Thyroid gland (tissue), 4 donors: ENCODE measurements at places on chromosomes 13 and 19.

GRCh38 chr13:62846302-62846701 lies 1430.7 kb upstream of the PCDH20 start:
- no peak for DNase-seq

- DNase-seq: peak; percentile 58
These were observed 12.6 kb upstream of the GARRE1 start for GRCh38 chr19:34241513-34242337.

DNA sequence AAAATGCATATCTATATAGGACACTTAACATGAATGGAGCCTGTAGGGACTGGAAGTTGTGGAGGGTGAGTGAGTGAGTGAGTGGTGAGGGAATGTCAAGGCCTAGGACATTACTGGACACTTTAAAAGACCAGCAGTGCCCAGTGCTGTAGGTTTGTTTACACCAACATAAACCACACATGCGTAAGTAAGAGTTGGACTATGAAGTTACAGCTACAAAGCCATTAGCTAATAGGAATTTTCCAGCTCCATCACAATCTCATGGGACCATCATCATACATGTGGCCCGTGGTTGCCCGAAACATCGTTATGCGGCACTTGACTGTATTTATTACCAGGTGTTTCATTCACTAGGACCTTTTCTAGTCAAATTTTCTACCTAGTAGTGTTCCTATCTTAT lies 49.2 kb downstream of the LATS2 start:
- DNase-seq: no peak

GRCh38 chr13:108230377-108230776 lies 12.2 kb downstream of the ABHD13 start:
- no peak for DNase-seq

DNA sequence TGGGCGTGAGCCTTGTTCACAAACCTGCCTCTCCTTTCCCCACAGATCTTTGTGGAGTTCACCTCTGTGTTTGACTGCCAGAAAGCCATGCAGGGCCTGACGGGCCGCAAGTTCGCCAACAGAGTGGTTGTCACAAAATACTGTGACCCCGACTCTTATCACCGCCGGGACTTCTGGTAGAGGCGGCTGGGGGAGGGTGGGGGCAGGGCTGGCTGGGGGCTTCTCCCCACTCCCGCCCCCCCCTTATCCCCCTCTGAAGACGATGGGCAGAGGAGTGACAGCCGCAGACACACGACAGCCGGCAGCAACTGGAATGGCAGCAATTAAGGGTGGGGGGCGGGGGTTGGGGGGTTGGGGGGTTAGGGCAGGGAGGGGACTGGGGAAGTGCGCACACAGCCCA lies 1.1 kb upstream of the EPN1 start:
- no peak for DNase-seq

GRCh38 chr19:16585808-16586476 lies 13.7 kb upstream of the SLC35E1 start:
- no peak for DNase-seq

GRCh38 chr19:9427941-9428340 lies 7.4 kb downstream of the ZNF266 start:
- DNase-seq: no peak

DNA sequence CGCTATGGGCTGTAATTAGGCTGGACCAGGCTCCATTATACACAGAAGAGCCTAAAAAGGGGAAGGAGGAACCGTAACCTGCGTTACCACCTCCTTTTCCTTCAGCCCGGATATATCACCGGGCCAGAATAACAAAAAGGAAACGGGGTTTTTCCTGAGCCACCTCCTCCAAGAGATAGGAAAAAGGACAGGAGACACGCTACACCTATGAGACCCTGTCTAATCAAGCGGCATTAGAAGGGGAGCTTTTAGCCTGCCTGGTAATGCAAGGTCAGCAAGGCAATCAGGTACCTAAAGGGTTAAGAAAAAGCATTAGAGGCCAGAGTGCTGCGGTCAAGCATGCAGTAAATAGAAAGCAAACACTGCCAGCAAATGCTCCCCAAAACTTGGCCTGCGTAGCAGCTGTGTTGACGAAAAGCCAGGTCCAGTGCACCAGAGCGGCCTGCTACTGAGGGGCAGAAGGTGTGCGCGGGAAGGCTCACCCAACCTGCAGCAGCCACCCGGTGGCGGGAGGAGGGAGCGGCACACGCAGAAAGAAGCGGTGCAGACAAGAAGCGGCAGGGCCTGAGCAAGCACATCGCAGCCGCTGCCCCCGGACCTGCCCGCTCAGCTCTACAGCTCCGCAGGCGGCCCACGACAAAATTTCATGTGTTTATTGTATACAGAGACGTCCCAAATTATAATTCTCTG lies 1466.1 kb downstream of the UQCRFS1 start:
- peak; percentile 21 for DNase-seq

DNA sequence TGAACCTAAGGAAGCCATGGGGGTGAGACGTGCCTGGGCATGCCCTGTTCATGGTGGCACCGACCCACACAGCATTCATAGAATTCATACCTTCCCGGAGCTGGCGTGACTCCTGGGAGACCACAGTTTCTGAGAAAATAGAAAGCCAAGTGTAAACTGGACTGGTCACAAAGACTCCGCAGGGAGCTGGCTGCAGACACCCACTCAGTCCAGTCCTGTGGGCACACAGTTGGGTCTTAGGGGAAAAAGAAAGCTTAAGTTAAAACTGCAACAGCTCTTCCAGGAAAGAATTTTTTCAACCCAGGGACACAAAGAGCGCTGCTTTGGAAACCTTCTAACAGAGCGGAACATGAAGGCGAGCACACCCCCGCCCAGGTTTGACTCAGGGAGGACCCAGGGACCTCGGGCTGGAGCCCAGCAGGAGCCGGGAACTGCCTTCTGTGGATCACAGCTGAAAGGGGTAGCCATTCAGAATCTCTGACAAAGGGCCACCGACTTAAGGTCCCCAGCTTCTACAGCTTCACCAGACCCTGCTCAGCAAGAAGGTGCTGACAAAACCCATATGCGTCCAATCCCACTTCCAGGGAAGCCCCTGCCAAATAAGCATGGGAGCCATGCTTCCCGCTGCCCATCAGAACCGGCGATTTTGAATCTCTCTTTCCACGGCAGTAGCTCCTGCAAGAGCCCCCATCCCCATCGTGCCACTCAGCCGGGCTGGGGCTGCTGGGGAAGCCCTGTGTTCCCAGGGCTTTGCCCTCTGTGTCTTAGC lies 183.7 kb downstream of the COL4A1 start:
- DNase-seq: no peak

GRCh38 chr19:1585243-1585580 lies 7.5 kb downstream of the MBD3 start:
- no peak for DNase-seq

- DNase-seq: no peak
These were observed 359.3 kb downstream of the EFNB2 start for GRCh38 chr13:106176117-106176516.

- no peak for DNase-seq
These were observed 322.7 kb downstream of the SUCLA2 start for GRCh38 chr13:47678201-47678968.

DNA sequence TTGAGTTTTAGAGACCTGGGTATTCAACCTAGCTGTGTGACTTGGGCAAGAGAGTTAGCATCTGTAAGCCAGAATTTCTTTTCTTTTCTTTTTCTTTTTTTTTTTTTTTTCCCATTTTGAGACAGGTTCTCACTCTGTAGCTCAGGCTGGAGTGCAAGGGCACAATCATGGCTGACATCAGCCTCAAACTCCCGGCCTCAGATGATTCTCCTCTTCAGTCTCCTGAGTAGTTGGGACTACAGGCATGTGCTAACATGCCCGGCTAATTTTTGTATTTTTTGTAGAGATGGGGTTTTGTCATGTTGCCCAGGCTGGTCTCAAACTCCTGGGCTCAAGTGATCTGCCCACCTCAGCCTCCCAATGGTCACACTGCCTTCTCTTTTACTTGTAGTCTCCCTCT lies 33.0 kb downstream of the ZMYM2 start:
- no peak for DNase-seq

GRCh38 chr13:48251611-48252081 lies 18.6 kb downstream of the ITM2B start:
- no peak for DNase-seq

DNA sequence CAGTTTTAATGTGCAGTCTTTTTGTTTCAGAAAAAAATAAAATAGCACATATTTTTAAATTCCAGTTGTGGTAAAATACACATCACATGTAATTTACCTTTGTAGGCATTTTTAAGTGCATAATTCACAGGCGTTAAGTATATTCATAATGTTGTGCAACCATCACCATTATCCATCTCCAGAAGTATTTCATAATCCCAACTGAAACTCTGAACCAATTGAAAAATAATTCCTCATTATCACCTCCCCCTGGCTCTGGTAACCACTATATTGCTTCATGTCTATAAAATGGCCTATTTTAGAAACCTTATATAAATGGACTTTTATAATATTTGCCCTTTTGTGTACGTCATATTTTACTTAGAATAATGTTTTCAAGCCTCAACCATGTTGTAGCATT lies 756.5 kb upstream of the KLHL1 start:
- DNase-seq: no peak

- peak; percentile 42 for DNase-seq
These were observed 6.0 kb downstream of the KANK2 start for GRCh38 chr19:11191273-11191755.

GRCh38 chr19:55529636-55530234 lies 7.2 kb downstream of the SBK2 start:
- DNase-seq: no peak

DNA sequence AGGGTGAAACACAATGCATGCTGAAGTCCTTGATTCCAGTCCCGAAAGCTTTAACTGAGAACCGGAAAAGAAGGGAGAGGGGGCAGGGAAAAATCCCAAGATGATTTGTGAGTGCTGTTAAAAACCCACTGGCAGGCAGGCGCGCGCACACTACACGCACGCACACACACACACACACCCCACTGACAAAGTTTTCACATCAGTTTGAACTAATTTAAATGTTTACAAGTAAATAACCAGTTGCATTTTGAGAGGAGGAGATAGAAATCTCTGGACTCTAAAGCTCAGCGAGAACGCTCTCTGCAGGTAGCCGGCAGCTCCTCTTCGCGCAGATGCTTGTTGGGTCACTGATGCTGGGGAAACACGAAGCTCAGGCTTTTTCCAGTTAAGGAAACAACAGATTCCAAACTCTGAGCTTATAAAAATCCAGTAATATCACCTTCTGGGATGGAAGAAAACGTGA lies 818 bp upstream of the SLITRK1 start:
- no peak for DNase-seq

DNA sequence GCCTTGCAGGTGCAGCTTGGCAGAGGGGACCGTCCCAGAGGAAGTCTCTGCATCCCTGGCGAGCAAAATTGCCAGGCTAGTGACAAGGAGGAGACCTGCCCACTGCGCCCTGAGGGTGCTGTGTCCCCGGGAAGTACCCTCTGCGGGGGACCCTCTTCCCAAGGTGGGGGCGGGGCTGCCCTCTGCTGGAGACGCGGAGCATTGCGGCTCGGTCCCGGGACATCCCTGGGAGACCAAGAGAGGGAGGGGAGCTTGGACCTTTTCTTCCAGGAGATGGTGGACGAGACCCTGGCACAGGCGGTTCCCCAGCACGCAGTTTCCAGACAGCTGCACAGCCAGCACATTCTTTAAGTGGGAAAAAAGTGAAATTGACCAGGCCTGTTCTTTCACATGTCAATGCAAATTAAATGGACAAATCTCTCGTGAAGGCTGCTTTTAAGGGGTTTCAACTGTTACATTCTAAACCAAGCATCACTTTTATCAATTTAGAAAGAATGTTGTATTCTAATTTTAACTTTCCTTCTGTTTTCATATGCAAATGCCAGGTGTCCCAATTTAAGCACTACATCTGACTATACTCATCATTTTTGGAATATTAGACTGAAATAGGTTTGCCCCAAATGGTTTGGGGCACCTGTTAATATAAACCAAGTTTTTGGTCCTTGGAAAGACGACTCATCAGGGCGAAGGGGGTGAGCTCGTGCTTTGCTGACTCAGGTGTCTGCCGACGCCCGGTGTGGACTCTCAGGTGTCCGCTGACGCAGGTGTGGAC lies 60.7 kb downstream of the MCF2L start:
- peak; percentile 32 for DNase-seq

- DNase-seq: peak; percentile 8
These were observed 13.9 kb downstream of the FCHO1 start for GRCh38 chr19:17765069-17765618.

DNA sequence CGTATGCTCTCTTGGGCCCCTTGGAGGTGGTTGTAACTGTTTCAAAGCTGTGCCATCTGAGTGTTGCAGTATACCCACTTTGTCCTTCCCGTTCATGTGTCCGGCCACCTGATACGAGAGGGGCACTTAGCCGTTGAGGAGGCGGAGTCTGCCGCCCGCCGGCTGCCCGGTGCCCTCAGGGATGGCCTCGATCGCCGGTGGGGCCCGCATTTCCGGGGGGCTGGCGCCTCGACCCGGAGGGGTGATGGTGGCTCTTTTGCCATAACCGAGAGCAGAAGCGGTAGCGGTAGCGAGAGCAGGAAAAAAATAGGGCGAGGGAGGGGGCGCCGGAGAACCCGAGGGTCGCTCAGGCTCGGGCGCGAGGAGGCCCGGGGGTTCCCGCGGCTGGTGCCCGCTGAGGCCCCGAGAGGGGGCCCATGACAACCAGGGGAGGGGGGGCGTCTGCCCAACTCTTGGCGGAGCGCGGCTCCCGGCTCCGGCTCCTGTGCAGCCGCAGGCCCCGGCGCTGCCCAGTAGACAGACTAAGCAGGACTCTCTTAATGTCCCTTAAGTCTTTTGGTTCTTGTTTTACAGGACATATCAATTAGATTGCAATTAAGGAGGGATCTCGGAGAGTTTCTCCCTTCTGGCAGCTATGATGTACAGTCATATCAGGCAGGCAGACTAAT lies 342.7 kb upstream of the SGCG start:
- DNase-seq: peak; percentile 54

DNA sequence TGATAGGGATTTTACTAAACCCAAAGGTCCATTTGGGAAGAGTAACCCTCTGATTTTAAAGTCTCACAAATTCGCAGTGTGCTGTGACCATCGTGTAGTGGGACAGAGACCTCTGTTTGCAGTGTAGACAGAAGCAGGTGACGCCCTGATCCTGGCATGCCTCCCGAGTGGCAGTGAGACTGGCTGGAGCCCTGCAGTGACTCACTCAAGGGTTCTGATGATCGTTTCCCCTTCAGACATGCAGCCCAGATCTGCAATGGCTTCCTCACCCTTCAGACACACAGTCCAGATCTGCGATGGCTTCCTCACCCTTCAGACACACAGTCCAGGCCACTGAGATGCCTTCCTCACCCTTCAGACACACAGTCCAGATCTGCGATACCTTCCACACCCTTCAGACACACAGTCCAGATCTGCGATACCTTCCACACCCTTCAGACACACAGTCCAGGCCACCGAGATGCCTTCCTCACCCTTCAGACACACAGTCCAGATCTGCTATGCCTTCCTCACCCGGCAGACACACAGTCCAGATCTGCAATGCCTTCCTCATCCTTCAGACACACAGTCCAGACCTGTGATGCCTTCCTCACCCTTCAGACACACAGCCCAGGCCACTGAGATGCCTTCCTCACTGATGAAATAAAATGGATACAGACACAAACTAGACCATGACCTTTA lies 125.2 kb downstream of the ATP11A start:
- peak; percentile 76 for DNase-seq

- DNase-seq: no peak
These were observed 413.1 kb downstream of the KCNRG start for GRCh38 chr13:50428183-50428877.
